Mucosa of descending colon (tissue), 3 donors: ENCODE measurements at places on chromosomes 3 and 15. TPM values are rescaled to one million over a fixed set of nuclear protein-coding genes. Genes with fewer than 3 reads are reported as not detected.

- no peak for DNase-seq
These were observed 37.3 kb downstream of the UBE3A start for GRCh38 chr15:25401501-25401900.

GRCh38 chr3:43793648-43794372, 103.1 kb downstream of the ABHD5 start:
- no peak for DNase-seq

GRCh38 chr3:104961851-104962250, 404.9 kb upstream of the ALCAM start:
- no peak for DNase-seq

DNA sequence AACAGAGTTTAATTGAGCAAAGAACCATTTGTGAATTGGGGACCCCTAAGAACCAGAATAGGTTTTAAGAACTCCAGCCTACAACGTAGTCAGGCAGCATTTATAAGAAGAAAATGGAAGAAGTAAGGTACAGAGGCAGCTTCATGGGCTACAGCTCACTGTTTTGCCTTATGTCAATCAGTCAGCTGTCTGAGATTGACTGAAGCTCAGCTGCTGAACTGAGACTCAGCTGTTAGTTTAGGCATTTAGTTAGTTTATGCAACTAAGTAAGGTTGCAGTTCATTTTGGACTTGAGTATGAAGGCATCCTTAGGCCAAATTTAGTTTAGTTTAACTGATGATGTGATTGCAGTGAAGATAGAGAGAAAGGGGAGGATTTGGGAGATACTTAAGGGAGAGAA, 34.1 kb upstream of the RASA2 start:
- DNase-seq: no peak

- DNase-seq: no peak
These were observed 25.5 kb upstream of the SKOR1 start for GRCh38 chr15:67799801-67800205.

GRCh38 chr3:77524463-77524862, 484.6 kb downstream of the ROBO2 start:
- no peak for DNase-seq

- DNase-seq: peak; percentile 13
These were observed 24.1 kb downstream of the CX3CR1 start for GRCh38 chr3:39255503-39256325.

DNA sequence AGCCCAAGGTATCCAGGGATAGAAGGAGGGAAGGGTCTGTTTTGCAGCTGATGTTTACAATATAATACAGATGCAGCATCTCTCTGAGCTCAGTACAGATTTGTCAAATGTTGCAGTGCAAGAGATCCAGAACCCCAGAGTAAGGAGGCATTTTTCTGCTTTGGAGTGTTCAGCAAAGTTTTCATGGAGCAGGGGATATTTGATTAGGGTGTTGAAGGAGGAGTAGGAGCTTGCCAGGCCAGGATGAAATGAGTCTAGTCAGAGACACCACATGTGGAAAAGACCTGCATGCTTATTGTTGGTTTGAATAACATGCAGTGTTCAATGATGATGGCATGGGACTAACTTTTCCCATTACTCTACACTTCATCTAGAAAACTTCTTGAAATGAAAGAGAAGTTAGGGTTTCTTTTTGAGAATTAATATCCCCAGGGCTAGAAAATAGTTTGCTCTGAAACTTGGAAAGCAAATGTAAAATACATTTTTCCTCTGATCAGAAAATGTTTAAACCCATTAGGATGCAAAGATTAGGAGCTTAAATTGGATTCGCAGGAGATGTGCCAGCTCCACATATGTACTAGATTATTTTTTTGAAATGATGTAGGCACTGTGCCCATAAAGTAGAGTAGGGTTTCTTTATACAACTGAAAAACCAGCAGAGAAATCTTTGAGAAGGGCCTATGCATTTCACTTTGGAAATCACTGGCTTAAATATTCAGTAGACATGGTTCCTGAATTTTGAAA, 243.8 kb downstream of the CACNA2D3 start:
- no peak for DNase-seq

The FANCD2OS gene
- not detected for total RNA-seq
